Muscle of arm (tissue), 14 donors: ENCODE measurements at places on chromosomes 3 and 15. TPM values are rescaled to one million over a fixed set of nuclear protein-coding genes. Genes with fewer than 3 reads are reported as not detected.

DNA sequence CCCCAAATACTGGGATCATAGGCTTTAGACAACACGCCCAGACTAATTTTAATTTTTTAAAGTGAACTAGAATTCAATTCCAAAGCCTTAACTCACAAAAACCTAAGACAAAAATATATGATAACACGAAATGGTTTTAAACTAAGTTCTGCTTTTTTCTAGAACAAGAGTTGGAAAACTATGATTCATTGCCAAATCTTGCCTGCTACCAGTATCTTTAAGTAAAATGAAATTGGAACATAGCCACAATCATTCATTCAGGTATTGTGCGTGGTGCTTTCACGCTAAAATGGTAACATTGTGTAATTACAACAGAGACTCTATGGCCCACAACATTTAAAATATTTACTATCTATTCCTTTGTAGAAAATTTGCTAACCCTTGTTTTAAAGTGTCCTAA is 488.0 kb upstream of the ZNF385D start:
- DNase-seq: no peak

GRCh38 chr3:197613199-197613598 is 57.4 kb upstream of the BDH1 start:
- DNase-seq: no peak

DNA sequence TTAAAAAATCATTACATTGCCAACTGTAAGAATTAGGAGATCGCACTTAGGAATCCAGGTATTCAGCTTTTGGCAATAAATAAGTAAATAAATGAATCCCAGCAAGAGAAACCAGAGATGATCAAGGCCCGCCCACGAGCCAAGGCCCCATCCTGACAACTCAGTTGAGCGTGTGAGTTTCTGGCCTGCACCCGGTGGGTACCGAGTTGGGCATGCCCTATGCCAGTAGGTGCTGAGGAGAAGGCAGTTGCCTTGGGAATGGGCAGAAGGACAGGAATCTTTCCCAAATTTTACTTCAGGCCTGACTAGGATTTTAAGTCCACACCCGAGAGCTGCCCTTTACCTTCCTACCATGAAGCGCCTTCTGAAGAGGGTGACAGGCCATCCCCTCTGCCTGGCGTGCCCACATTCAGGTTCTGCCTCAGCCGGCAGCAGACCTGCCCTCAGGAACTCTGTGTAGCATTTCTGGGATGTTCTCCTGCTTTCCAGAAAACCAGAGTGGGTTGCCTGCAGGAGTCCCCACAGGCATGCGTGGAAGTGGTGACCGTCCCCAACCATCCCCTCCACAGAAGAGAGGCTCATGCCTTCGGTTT is 99.3 kb upstream of the ALDH1A3 start:
- no peak for DNase-seq

DNA sequence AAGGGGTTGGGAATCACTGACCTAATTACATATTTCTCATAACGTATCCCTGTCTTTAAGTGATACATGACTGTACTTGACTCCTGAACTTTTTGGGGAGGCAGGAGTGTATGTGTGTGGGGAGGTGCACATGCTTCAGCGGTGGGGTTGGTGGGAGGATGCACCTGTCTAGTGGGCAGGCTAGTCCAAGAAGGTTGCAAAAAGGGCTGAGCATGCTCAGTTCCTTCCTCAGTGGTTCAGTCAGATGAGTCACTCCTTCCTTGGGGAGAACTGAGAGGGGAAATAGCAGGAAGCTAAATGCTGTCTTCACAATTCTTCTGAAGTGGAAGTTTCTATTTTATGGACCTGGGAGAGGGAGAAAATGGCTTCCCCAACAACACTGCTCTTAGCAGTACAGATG is 24.6 kb upstream of the AP4E1 start:
- DNase-seq: no peak

- no peak for DNase-seq
Observed at GRCh38 chr15:88905576-88905975, 7.6 kb downstream of the MFGE8 start.

DNA sequence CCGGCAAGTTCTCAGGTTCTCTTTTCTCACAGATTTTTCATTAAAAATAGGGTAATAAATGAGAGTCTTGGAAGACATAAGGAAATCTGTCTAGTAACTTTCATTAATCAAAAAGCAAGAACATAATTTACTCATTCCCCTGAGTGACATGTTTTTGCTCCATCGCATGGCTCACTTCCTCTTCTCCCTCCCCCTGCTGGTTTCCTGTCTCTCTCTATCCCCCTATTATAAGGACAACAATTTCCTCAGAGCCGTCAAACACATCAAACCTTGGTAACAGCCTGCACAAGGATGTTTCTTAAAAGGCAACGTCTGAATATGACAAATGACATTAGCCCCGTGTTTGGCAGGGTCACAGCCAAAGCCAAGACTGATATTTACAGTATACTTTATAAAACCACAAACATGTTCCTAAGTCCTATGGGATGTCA is 1149.6 kb downstream of the IGSF11 start:
- no peak for DNase-seq

The CCR9 gene
- not detected for polyA plus RNA-seq

DNA sequence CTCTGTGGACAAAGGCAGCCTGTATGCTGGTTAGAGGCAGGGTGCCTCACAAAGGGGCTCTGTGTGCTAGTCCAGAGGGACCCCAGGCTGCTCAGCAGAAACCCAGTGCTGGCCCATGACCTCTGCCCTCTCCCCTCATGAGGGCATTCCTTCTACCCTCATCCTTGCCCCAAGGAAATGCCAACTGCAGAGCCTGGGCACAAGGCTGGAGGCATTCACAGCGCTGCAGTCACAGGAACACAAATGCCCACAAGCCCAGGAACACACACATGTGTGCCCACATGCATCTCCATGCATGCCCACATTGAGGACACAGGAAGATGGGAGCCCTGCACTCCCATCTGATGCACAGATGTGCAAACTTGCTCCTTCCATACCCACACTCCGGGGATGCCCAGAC is 3.8 kb downstream of the INKA1 start:
- DNase-seq: no peak

The CDHR4 gene
- polyA plus RNA-seq: not detected

DNA sequence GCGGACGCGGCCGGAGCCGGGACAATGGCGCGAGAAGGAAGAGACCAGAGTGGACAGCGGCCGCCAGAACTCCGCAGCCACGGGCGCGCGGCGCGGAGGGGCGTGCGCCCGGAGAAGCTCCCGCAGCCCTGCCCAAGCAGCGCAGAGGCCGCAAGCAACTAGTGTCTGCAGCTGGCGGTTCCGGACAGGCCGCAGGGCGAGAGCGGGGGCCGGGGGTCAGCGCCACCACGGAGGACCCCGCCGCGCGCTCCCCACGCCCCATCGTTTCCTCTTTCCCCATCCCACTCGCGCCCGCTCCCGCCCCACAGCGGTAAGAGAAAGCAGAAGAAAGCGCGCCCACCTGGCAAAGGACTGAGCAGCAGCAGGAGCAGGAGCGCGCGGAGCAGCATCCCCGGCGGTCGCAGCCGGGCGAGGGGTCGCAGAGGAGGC is 440 bp downstream of the PRTG start:
- DNase-seq: peak; percentile 47

The LSMEM2 gene
- 18.7 TPM for polyA plus RNA-seq

- DNase-seq: no peak
Observed at GRCh38 chr3:169215461-169216352, 447.8 kb downstream of the MECOM start.

The FAIM gene
- polyA plus RNA-seq: 14.1 TPM

The ACKR2 gene
- polyA plus RNA-seq: 0.23 TPM

DNA sequence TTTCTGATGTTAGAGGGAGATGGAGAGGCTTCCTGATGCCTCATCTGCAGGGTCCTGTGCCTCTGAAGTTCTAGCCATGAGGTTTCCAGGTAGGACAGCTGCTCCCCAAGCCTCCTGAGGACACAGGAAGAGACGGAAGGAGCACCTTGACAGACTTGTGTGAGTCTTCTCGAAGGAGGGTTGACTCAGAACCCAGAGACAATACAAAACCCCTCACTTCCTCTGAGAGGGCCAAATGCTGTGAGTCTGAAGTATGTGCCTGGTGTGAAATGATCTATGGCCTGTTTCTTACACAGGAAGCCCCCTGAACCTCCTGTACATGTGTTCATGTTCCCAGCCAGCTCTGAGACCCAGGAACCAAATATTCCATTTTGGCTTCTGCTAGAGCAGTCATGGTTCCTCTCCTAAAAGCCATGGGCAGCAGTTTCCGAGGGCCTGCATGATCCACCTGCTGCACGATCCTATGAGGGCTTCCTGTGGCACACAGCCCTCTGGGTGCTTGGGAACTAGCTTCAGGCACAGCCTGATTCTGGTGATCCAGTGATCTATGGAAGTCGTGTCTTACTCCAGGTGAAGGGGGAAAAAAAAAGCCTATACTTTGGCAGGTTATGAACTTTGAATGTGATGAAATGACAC is 62.2 kb downstream of the AAGAB start:
- no peak for DNase-seq

GRCh38 chr3:150036780-150037179 is 66.1 kb upstream of the PFN2 start:
- DNase-seq: no peak

The CACNA1D gene
- 18.8 TPM for polyA plus RNA-seq

DNA sequence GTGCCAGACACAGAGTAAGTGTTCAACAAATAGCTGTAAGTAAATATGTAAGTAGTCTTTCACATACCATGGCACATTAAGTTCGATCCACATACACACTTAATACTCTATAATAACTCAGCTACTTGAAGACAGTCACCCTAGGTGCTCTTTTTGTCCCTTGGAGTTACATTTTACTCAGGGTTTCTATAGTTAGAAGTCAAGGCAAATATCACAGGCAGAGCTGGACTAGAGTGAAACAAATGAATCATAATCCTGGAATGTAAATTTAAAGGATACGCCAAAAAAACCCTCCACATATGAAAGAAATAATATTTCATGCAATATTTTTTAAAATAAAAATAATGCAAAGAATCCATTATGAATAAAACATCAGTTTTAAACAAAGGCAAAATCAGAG is 461.8 kb downstream of the MAGI1 start:
- DNase-seq: peak; percentile 11

- no peak for DNase-seq
Observed at GRCh38 chr15:63112871-63113270, 8.8 kb upstream of the LACTB start.

DNA sequence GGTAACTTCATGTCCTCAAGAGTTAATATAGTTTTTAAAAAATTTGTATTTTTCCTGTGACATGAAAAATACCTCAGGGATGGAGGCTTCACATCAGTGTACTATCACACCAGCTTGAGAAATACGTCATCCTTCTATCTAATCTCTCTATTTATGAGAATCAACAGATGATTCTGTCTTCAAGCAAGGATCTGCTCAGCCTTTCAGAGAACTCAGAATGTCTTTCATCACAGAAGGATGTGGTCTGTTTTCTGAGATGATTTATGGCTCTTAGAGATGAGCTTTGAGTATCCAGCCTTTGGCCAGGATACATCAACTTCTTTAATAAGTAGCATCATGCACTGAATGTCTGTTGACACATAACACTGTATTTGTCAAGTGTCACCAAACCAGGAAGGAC is 193.9 kb downstream of the DTWD1 start:
- no peak for DNase-seq

DNA sequence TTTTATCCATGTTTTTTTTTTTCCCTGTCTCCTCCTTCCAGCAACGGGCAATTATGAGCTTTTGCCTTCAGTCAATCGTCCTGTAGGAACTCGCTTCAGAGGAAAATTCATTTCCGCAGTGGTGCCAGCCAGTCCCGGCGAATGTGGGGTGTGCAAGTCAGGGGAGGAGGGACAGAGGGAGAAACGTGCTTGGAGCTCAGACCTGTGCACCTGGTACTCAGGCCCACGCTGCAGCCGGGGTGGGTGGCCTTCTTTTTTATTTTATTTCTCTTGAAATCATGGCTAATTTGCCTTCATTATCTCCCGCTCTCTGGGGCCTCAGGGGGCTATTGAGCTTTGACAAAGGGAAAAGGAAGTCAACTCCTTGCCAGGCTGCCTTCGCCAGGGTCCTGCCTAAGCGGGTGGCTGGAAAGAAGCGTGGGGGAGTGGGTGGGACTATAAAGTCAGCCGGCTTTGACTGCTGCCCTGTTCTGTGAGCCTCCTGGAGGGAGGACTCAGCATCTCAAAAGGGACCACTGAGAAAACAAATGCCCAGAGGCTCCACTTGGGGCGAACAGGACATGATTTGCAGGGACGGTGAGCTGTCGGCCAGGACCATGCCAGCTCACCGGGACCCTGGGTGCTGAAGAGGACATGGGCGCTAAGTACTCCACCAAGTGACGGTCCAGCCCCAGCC is 5.5 kb downstream of the GRIP2 start:
- no peak for DNase-seq

GRCh38 chr3:15241341-15241740 is 35.3 kb downstream of the CAPN7 start:
- no peak for DNase-seq

The UMPS gene
- 21.7 TPM for polyA plus RNA-seq

The GUCA1C gene
- polyA plus RNA-seq: not detected

- no peak for DNase-seq
Observed at GRCh38 chr15:59177317-59177660, 29.4 kb upstream of the LDHAL6B start.

DNA sequence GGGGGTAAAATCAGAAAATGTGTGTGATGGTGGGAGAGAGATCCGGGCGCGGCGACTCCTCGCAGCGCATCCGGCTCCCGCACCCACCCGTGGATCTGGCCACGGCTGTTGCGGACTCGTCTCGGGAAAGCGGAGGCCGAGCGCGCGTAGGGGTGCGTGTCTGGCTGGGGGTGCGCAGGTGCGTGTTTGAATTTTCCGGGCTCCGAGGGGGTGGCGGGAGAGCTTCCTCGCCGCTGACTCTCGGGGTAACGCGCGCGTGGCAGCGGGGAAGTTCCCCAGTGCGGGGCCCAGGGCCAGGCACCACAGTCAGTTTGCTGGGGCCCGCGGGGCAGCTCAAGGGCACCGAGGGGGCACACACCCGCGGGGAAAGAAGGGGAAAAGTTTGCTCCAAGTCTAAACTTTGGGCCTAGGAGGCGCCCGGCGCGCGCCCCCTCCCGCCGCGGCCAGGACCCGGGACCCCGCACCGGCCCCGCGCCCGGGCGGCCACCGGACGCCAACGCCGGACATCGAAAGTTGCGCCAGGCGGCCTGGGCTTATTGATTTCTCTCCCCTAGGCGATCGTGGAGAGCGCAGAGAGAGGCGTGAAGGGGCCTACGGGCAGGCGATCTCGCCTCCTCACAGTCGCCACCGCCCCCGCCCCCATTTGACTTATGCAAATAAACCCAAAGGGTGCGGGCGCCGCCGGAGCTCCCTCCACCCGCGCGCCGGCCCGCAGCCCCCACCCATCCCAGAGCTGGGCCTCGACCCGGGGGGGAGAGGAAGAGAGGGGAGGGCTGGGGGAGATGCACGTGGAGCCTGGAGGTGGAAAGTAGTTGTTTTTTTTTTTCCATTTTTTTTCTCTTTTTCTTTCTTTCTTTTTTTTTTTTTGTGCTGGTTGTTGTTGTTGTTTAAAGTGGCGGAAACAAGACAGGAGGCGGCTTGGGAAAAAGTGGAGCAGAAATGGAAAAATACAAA is 639 bp downstream of the FOXP1 start:
- no peak for DNase-seq

DNA sequence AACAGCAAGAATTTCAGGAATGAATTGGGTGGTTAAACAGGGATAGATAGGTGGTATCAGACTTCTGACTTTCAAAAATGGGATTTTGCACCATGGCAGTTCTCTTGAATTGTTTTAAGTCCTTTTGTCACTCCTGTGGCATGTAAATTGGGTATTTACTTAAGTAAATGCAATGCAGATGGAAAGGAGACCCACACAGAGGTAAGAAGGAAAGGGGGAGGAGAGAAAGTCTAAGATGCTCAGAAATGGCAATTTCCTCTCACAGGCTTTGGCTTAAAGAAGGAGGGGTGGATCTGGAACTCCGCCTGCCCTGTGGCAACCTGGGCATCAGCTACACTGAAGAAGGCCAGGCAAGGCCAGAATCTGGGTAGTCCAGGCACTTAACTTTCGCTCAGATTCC is 197.1 kb upstream of the UBE2E1 start:
- DNase-seq: no peak

GRCh38 chr3:88057630-88058305 is 1.0 kb downstream of the CGGBP1 start:
- DNase-seq: peak; percentile 59
